ENCODE measurements at places on chromosomes 11 and 22.

GRCh38 chr11:105324156-105324555, 184.6 kb upstream of the CARD18 start:
- DNase-seq, result no peak

DNA sequence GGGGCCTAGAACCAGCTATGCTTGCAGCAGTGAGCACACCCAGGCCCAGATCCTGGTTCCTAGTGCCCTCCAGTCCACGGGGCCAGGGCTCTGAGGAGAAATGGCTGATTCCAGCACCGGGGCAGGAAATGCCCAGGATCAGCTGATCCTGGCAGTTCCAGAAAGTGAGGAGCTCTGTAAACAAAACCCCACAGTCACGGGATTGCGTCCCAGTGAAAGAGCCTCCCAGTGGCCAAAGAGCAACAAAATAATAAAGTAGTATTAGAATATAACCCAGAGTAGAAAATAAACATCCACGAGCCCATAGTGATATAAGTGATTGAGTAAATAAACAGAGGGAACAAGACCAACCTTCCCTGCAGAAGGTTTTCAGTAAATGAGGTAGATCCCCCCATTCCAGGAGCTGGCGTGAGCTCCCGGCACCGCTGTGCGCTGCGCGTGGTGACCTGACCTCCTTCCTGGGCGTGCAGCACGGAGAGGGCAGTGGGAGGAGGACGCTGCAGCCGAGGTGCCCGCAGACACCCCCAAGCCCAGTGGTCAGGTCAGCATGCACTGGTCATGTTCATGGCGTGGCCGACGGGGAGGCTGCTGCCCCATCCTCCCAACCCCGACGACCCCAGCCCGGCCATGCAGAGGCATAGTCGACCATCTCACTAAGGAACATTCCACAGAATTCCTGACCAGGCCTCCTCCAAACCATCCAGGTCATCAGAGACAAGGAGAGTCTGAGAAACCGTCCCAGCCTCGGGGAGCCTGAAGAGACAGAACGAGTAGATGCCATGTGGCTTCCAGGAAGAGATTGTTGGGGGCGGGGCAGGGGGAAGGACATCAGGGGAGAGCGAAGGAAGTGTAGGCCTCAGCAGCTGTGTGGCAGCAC, 19.8 kb downstream of the PTDSS2 start:
- DNase-seq, result no peak

- no peak for DNase-seq
Observed at GRCh38 chr11:102204174-102204573, 93.9 kb downstream of the YAP1 start.

- no peak for DNase-seq
Observed at GRCh38 chr22:49701380-49702067, 126.1 kb downstream of the BRD1 start.

DNA sequence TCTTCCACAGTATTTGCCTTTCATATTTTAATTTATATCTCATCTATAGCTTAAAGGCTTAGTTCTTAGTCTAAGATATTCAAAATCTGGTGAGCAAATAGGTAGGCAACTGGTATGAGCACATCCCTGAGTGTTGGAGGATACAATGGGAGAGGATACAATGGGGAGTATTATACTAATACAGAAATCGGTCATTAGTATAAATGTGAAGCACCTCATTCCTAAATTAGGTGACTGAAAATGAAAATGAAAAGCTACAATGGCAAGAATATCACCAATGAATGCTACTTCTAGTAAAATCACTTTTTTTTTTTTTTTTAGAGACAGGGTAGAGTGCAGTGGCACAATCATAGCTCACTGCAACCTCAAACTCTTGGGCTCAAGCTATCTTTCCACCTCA, 21.0 kb downstream of the ENTHD1 start:
- peak; percentile 41 for DNase-seq

- peak; percentile 59 for DNase-seq
Observed at GRCh38 chr11:112085822-112086421, 634 bp downstream of the TIMM8B start.

GRCh38 chr22:25206998-25207397, 7.3 kb downstream of the CRYBB3 start:
- DNase-seq, result no peak

DNA sequence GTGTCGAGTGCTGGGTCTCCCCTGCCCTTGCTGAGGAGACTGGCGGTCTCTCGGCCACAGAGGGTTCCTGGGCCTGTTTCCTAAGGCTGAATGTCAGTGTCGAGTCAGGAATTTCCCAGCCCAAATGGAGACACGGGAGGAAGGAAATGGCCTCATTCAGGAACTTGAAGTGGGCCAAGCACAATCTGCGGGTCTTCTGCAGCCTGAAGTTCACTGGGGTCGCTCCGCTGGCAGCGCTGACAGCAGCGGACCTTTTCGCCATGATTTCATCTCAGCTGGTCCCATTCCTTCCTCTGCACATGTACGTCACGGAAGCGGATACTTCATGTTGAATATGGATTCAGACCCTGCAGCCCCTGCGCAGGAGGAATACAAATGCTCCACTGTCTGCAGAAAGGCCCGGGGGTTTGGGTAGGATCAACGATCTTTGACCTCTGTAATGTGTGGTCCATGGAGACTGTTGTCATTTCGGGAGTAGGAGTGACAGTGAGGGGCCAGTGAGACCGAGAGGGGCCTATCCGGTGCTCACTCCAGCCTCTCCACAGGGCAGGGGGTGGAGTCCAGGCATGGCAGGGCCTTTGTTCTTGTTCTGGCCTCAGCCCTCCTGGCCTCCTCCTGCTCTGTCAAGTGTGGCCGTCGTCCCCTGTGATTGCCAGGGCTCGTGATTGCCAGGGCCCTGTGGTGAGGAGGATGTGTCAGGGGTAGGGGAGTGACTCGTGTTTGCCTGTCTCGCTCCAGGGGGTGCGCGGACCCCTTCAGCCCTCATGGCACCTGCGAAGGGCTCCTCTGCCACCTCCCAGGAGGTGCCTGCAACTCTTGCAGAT, 402.3 kb downstream of the TBC1D22A start:
- no peak for DNase-seq

DNA sequence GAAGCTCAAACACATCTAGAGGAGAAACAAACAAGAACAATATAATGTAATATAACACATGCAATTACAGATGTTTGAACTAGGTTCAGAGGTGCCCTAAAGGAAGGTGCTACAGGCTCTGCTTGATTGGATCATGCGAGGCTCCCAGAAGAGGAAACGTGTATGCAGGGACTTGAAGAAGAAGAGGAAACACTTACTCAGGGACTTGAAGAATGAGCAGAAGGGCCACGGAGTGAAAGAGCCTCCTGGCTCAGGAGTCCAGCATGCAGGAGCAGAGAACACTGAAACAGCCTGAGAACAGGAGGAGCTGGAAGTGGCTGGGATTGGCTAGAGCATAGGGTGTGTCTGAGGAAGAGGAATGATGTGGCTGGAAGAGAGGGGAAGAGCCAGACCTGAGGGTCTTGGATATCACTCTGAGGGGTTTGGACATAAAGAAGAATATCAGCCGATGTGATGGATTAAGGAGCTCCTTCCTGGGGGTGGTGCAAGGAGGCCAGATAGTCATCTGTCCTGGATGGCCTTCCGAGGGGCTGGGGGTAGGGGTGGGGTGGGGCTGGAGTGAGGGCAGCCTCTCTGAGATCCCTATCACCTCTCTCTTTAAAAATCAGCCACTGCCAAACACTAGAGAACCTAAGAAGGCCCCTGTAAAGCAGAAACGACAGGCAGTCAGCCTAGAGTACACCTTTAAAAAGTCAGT, 16.8 kb downstream of the FZD4 start:
- no peak for DNase-seq

GRCh38 chr11:83436855-83437254, 150.7 kb upstream of the CCDC90B start:
- DNase-seq, result no peak

DNA sequence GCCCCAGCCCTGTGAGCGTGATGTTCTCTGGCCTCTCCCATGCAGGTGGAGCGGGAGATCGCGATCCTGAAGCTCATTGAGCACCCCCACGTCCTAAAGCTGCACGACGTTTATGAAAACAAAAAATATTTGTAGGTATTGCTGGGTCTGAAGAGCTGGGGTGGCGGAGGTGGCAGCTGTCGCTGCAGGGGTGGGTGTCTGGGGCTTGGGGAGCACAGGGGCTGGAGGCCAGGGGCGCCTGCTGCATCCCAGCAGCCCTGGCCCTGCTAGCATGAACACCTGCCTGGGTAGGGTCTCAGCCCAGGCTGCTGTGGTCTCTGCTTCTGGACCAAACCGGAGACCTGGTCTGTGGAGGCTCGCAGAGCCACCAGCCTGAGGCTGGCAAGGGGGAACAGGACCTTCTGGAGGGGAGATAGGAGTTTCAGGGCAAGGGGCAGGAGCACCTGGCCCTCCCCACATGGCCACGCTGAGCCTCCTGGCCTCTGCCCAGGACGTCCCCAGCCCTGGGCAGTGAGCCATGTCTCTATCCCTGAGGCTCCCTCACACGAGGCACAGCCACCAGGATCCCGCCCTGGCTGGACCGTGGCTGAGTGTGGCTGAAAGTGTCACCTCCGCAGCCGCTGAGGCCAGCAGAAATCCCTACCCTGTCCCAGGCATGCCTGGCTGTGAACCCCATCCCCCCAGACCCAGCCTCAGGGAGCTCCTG, 48.2 kb downstream of the MOB2 start:
- DNase-seq, result no peak

DNA sequence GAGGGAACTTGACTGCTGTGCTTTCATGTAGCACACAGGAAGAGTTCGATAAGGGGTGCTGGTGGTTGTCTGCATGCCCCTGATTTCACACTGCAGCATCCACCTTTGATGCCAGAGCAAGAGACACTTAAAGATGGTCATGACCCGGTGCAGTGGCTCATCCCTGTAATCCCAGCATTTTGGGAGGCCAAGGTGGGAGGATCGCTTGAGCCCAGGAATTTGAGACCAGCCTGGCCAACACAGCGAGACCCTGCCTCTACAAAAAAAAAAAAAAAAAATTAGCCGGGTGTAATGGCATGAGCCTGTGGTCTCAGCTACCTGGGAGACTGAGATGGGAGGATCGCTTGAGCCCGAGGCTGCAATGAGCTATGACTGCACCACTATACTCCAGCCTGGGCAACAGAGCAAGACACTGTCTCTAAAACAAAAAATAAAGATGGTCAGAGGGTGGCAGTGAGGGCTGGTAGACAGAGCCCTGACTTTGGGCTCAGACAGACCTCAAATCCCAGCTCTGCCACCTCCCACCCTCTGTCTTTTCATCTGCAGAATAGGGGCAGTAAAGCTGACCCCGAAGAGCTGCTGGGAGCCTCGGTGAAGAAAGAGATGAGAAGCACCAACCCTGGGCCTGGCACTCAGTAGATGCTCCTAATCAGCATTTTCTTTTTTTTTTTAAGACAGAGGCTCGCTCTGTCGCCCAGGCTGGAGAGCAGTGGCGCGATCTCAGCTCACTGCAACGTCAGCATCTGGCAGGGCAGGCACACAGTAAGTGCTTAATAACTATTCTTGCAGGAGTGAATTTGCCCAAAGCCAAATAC, 17.7 kb downstream of the VWCE start:
- no peak for DNase-seq

DNA sequence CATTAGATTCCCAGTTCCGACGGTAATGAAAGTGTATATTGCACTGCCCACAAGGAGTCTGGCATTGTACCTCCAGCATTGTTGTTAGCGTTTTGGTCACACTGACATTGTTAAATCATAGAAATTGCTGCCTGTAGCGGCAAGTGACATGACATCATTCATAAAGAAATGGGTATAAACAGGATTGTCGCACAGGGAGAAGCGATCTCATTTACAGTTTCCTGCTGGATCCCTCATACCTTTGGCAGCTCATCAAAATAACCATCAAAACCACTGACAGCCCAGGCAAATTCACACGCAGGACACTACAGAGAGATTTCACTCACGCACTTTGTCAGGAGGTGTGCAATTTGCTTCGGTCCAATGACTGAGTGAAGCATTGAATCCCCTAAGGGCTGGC, 3.5 kb downstream of the HTR3B start:
- DNase-seq, result no peak

GRCh38 chr22:49212466-49212865, 615.2 kb downstream of the BRD1 start:
- no peak for DNase-seq

DNA sequence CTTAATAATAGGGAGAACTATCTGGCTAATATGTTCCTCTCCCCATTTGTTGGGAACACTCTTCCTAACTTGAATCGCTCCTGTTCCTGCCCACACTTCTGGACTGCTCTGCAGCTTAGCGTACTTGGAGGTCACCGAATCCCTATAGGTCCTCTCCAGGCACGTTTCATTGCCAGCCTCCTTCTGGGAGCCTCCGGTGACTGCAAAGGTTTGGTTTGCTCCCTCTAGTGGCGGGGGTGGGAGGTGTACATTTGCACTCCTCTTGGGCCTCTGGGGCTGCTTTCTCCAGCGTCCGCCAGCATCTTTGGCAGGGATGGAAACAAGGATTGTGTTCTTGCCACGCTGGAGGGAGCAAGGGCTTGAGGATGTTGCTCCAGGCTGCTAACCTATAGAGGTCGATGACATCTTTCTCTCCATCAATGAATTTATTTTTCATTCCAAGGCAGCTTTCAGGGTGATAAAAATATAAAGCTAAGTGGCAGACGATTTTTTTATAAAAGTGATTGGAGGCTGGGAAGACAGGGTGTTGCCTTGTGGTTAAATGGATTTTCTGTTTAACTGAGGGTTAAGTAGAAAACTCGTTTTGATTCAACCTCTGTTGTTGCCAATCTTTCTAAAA, 48.7 kb downstream of the TSPAN18 start:
- DNase-seq, result peak; percentile 58

- DNase-seq, result peak; percentile 91
Observed at GRCh38 chr11:65110354-65110861, 1.3 kb upstream of the TM7SF2 start.

GRCh38 chr11:2679011-2679676, 20.6 kb downstream of the KCNQ1OT1 start:
- DNase-seq, result no peak

DNA sequence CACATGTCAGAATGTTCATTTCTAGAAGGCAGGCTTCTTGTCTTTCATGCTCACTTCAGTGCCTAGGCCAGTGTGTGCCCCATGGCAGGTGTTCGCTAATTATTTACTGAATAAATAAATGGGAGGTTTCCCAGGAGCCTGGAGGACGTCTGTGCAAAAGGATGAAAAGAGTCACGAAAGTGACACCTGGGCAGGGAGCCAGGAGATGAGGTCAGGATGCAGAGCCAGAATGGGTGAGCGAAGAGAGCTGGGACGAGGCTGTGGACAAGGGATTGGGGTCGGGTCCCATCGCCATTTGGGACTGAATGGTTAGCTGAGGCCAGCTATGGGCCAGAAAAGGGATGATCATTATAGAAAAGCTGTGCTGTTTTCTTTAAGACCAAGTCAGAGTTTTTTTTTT, 560.4 kb downstream of the TBC1D22A start:
- no peak for DNase-seq

Measured in GM12865 (cell line).